Sigmoid colon (tissue), 7 donors: ENCODE measurements at places on chromosomes 5 and 9. TPM values are rescaled to one million over a fixed set of nuclear protein-coding genes. Genes with fewer than 3 reads are reported as not detected.
A peak's percentile ranks its signal among the peaks of the same experiment; 100 is the strongest.

Gene SYK
- 10.0 TPM for total RNA-seq

- H3K36me3 ChIP-seq = no peaks in the 10 kb centered on the region
- no peaks in the 10 kb centered on the region for H3K4me1 ChIP-seq
- H3K27me3 ChIP-seq = no peaks in the 10 kb centered on the region
- no peak for DNase-seq
- H3K4me3 ChIP-seq = no peak overlapping the region
These were observed 286.8 kb upstream of the PANK3 start for GRCh38 chr5:168865968-168866367.

DNA sequence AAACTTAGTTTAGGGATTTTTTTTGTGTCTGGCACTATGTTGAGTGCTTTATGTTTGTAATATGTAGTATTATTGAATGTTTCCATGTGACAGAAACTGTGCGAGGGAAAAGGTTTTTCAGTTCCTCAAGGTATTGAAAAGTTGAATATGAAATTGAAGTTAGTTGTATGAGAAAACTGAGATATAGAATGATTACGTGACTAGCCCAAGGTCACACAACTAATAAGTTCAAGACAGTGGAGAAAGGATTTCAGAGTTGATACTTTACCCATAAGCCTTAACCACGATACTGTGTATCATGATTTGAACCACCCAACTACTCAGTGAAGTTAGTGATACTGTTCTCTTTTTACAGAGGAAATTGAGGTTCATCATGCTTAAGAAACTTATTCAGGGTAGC, 5.7 kb downstream of the NIPBL start:
- H3K27ac ChIP-seq = no peak overlapping the region
- no peak for DNase-seq
- H3K4me1 ChIP-seq = peaks cover 75% of the 10 kb centered on the region
- H3K4me3 ChIP-seq = no peak overlapping the region

DNA sequence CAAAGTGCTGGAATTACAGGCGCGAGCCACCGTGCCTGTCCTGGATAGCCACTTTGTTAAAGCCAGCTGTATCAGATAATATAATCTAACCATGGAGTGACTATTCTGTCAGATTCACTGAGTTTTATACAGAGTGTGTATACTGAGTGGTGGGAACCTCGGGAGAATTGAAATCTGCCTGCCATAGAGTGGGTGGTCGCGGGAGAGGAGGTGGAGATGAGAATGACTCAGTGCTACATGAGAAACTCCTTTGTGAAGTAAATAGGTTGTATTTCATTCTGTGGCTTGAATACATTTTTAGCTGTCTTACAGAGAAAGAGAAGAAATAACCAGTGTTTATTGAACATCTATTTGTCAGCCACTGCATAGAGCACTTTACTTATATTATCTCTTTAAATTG, 26.4 kb downstream of the ATP6V0E1 start:
- no peaks in the 10 kb centered on the region for H3K36me3 ChIP-seq
- no peak for DNase-seq
- H3K27ac ChIP-seq = no peak overlapping the region
- no peaks in the 10 kb centered on the region for H3K27me3 ChIP-seq
- H3K4me3 ChIP-seq = no peak overlapping the region

Gene SLC6A19
- not detected for total RNA-seq

DNA sequence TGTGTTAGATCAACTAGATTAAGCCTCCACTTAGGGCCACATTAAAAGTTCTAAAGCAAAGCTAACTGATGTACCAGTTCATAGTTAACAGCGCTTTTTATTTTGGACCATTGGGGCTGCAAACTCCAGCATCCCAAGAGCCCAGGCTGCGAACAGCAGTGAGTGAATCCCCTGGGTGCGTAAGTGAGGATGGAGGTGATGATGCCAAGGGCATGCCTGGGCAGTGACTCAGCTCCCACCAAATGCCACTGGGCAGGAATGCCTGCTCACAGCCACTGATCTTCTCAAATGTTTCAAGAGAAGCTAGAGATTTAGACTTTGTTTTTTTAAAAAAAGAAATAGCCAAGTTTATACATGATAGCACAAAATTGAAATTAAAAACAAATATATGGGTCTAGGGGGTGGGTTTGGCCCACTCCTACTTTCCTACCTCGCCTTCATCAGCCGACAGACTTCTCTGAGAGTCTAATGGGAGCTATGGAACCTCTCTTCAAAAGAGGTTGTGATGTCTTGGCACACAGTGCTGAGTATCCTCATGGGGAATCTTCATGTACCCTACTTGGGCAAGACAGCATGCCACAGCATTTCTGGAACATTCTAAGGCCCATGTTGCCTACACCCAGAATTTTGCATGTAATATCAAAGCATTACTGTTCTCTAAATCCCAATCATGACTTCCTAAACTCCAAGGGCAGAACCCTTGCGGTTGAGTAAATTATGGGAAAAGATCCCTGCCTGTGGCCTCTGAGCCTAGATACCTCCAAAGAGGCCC, 398.1 kb downstream of the EBF1 start:
- no peak for DNase-seq
- H3K27me3 ChIP-seq = no peaks in the 10 kb centered on the region
- no peak overlapping the region for H3K27ac ChIP-seq
- peaks cover 4% of the 10 kb centered on the region for H3K36me3 ChIP-seq

Gene SARDH
- 3.0 TPM for total RNA-seq

DNA sequence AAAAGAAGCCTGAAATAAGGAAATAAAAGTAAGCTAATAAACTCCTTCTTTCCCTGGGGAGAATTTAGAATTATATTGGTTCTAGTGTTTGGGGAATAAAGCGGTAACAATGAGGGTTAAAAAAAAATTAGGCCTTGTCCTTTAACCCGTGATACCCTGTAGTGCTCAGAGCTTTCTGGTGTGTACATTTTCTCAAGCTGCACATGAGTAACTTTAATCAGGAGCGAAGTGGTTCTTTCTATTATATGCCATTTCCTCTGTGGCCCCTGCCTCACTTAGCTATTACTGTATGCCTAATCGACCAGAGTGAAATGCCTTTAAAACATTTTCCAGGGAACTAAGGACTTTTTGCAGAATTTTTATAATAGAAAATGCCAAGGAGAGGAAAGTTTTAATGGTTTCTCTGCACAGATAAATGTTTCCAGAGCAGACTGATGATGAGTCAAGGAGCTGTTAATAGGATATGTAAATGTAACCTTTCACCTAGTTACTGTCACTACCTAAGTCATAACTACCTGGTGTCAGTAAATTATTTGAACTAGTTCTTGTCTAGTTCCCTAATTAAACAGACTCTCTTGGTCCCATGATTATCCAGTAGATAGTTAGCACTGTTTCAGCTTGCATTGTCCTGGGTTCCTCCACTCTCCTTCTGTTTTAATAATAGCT, 7.6 kb downstream of the PAM start:
- peaks cover 49% of the 10 kb centered on the region for H3K4me1 ChIP-seq
- no peak overlapping the region for H3K4me3 ChIP-seq
- H3K36me3 ChIP-seq = no peaks in the 10 kb centered on the region
- peak overlapping the region; percentile 67 for H3K27ac ChIP-seq

DNA sequence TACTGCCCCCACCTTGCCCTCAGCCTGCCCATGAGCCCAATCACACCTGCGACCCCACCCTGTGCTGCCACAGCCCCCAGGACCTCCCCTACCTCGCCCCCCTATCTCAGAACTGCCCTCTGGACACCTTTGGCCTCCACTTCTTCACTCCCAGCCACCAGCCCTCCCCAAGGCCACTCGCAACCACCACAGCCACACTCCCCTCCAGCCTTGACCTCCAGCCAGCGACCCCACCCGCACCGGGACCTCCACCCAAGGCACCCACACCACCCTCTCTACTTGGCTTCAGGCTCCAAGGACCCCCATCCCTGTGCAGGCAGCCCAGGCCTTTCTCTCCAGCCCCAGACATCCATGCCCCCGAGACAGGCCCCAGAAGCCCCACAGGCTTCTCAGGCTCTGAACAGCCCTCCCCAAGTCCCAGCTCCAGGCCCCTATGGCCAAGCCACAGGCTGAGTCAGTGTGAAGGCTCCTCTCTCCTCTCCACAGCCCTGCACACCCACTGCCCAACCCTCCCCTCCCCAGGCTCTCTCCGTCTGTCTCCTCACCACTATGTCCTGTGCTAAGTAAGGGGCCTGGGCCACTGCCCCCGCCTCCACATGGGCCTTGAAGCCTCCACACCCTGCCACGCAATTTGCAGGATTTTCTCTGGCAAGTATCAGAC, 2.0 kb downstream of the AK1 start:
- peaks cover 26% of the 10 kb centered on the region for H3K36me3 ChIP-seq
- H3K4me1 ChIP-seq = no peaks in the 10 kb centered on the region
- no peak overlapping the region for H3K4me3 ChIP-seq
- H3K27me3 ChIP-seq = no peaks in the 10 kb centered on the region
- H3K27ac ChIP-seq = peak overlapping the region; percentile 87

Gene ISL1
- 1.1 TPM for total RNA-seq

Gene GARIN3
- total RNA-seq = not detected

Gene GRM6
- not detected for total RNA-seq

Gene DMRT3
- total RNA-seq = not detected

GRCh38 chr5:73862796-73863195, 236.8 kb downstream of the ARHGEF28 start:
- no peak overlapping the region for H3K4me3 ChIP-seq
- H3K27ac ChIP-seq = no peak overlapping the region
- H3K4me1 ChIP-seq = no peaks in the 10 kb centered on the region
- no peaks in the 10 kb centered on the region for H3K27me3 ChIP-seq

Gene C9
- not detected for total RNA-seq

Gene CETN3
- 5.2 TPM for total RNA-seq

DNA sequence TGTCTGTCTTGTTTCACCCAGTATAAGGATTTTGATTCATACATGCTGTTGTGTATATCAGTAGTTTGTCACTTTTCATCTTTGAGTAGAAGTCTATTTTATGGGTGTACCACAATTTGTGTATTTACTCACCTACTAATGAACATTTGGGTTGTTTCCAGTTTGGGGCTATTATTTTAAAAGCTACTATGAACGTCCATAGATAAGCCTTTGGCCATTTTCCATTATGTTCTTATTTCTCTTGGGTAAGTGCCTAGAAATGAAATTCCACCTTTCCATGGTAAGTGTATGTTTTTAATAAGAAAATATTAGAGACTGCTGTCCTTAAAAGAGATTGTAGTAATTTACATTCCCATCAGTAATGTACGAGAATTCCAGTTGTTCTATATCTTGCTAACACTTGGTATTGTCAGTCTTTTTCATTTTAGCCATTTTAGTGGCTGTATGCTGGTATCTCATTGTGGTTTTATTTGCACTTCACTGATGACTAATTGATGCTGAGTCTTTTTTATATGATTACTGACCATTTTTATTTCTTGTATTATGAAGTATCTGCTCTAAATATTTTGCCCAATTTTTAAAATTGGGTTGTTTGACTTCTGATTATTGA, 17.9 kb upstream of the PDE8B start:
- no peaks in the 10 kb centered on the region for H3K27me3 ChIP-seq
- H3K4me3 ChIP-seq = no peak overlapping the region
- no peaks in the 10 kb centered on the region for H3K4me1 ChIP-seq
- no peak for DNase-seq
- no peaks in the 10 kb centered on the region for H3K36me3 ChIP-seq
- H3K27ac ChIP-seq = no peak overlapping the region

DNA sequence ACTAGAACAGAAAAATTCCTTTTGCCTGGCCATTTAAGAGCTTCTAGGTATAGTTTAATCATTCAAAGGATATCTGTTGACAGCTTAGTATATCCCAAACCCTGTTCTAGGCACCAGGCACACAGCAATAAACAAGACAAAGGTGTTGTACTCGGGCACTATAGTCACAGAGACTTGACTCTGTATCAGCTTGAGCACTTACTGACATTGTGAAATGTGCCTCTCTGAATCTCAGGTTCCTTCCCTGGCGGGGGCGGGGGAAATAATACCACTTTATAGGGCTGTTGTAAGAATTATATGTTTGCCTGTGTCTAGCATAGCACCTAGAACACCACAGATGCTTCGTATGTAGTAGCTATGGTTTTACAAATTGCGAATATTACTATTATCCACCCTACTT, 104.5 kb downstream of the NR6A1 start:
- H3K27ac ChIP-seq = no peak overlapping the region
- no peaks in the 10 kb centered on the region for H3K4me1 ChIP-seq
- H3K36me3 ChIP-seq = no peaks in the 10 kb centered on the region
- no peak for DNase-seq
- no peaks in the 10 kb centered on the region for H3K27me3 ChIP-seq
- H3K4me3 ChIP-seq = no peak overlapping the region

Gene PCDHGC4
- 2.5 TPM for total RNA-seq

DNA sequence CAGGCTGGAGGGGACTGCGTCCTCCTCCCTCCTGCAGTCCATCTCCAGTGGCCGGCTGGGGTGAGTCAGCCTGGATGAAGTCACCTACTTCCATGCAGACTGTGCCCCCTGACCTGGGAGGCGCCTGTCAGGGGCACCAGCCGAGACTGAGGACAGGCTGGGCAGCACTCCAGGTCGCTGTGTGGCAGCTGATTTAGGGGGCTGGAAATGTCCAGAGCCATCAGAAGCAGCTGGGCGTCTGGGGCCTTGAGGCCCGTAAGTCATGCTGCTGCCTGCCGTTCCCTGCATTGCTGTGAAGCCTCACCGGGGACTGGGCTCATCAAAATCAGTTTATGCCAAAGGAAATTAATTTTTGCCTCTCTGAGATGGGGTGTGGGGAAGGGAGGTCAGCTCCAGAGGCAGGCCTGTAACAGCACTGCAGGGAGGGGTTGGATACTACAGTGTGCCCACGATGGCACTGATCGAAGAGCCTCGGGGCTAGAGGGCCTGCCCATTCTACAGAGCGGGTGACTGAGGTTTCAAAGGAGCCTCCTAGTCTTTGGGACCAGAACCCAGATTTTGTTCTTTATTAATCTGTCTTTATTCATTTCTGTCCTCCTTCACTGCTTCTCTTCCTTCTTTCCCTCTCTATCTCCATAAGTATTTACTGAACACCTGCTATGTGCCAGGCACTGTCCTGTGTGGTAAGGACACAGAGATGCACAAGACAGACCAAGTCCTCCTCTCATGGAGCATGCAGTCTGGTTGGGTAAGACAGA, 70.4 kb upstream of the PSD2 start:
- no peaks in the 10 kb centered on the region for H3K36me3 ChIP-seq
- DNase-seq = peak; percentile 80
- H3K4me1 ChIP-seq = peaks cover 4% of the 10 kb centered on the region
- H3K4me3 ChIP-seq = no peak overlapping the region

Gene PPWD1
- 78.5 TPM for total RNA-seq

DNA sequence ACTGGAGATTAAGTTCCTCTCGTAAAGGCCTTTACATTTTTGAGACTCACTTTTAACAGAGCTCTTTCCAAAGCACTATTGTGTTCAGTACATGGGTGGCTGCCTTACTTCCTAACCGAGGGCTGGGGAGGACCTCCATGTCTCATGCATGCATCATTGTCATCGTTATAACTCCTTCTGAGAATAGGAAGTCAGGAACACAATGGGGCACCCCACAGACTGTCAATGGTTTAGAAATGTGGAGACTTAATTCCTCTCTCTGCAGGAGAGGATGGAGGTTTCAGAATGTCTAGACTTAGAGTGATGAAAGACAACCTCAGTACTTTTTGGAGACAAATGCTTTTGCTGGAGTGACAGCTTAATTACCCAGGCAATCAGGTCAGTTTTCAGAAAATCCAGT, 83.9 kb downstream of the PRLR start:
- no peaks in the 10 kb centered on the region for H3K36me3 ChIP-seq
- DNase-seq = no peak
- no peak overlapping the region for H3K4me3 ChIP-seq
- H3K4me1 ChIP-seq = no peaks in the 10 kb centered on the region
- H3K27me3 ChIP-seq = no peaks in the 10 kb centered on the region
- H3K27ac ChIP-seq = no peak overlapping the region
